ENCODE measurements at places on chromosomes 13 and 19.

DNA sequence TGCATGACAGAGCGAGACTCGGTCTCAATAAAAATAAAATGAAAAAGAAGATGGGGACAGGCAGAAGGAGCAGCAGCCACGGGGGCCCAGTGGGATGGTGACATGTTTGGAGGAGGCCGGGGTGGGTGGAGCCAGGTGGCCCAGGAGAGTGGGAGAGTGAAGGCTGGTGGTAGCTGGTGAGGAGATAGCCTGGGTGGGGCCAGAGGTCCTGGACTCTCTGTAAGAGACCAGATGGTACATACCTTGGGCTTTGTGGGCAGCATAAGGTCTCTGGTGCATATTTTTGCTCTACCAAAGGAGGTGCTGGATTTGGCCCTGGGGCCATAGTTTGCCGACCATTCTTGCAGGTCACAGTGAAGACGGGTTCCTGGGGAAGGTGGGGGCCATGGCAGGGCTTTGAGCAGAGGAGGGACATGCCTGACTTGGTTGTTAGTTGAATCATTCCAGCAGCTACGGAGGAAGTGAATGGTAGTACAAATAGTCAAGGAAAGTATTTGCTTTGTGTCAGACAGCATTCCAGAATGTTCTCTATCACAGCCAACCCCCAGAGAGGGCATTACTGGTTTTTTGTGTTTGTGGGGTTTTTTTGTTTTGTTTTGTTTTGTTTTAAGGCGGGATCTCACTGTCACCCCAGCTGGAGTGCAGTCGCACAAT is 69.1 kb downstream of the ARHGEF18 start:
- no peak for DNase-seq

GRCh38 chr19:11693505-11694499 is 44.9 kb downstream of the ZNF823 start:
- no peak for DNase-seq

DNA sequence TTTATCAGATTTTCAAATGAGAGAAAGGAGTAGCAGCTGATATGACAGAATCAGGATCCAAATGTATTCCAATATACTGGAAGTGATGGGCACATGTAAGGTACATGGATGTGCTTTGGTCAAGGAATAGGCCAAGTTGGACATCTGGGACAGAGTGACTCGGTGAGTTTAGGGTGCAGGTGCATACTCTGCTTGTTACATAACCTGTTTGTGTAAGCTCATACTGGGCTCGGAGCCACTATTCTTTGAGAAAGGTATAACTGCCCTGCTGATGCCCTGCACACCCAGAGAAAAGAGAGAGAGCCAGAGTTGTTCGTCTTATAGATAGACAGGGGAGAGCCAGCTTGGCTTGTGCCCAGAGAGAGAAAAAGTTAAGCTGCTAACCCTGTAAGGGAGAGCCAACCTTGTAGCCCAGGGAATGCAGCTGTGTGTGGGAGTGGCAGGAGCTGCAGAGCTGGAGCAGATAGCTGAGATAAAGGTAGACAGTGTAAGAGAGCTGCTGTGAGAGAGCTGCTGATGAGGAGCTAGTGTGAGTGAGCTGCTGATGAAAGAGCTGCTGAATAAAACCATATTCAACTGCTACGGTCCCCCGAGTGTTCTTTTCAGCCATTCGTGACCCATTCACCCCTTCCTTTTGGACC is 40.7 kb upstream of the N4BP2L1 start:
- DNase-seq, result no peak

DNA sequence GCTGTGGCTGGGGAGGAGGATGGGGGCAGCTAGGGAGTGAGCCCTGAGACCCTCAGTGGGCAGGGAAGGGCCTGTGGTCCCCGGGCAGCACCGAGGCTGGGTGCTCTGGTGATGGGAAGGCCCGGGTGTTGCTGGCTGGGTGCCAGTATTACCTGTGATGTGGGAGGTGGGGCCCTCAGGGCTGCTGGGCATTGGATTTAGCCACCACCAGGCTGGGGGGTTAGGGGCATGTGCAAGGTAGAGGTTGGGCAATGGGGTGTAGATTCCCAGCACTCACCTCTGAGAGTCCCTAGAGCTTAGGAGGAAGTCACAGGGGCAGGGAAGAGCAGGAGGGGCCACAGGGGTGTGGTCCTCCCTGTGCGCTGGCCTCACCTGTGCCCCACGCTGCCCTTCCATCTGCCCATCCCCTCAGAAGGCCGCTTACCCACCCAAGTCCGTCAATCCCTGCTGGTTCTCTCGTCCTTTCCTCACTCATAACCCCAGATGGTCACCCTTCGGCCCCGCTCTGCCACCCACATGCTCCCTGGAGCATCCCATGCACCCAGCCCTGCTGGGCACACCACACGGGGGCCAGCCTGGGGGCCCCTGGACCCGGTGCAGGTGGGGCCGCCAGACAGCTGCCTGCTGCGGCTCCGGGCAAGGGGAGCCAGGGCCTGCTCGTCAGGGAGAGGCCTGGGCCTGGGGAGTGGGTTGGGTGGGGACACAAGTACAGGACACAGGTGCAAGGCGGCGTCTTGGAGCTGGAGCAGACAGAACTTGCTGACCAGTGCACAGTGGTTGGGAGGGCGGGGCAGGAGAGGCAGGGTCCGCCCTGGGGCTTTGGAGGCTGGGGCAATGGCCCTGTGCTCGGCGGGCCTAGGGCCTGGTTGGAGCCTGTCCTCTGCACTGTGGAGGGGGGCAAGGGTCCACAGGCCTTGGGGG is 12.5 kb downstream of the EPN1 start:
- no peak for DNase-seq

DNA sequence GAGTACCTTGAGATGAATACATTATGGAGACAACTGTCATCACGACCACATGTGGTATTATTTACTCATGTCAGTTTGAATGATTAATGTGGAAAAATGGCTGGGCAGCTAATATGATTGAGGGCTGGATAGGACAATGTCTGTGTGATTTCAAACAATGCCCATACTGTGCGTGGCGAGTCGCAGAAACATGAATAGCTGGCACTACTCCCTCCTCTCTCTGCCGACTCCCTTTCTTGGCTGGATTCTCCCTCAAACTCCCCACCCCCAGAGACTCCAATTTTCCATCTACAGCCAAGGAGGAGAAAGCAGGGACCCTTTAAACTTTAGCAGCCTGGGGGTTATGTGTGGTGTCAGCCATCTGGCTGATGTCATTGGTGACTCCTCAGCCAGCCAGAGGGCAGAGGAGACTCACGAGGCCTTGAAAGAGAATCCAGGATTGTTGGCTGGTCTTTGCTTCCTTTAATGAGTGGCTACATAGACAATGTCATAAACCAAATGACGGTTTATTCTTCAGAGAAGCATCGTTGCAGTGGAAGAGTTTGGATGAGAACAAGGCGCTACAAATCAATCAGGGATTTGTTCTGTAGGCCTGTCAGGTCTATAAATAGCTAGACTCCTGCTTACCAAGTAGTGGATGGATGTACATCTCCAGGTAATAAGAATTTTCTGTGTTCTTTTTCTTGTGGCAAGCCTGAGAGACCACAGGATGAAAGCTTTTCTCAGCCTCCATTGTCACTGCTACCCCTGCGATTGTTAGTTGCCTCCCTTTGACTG is 165.6 kb downstream of the DLEU7 start:
- DNase-seq, result no peak

DNA sequence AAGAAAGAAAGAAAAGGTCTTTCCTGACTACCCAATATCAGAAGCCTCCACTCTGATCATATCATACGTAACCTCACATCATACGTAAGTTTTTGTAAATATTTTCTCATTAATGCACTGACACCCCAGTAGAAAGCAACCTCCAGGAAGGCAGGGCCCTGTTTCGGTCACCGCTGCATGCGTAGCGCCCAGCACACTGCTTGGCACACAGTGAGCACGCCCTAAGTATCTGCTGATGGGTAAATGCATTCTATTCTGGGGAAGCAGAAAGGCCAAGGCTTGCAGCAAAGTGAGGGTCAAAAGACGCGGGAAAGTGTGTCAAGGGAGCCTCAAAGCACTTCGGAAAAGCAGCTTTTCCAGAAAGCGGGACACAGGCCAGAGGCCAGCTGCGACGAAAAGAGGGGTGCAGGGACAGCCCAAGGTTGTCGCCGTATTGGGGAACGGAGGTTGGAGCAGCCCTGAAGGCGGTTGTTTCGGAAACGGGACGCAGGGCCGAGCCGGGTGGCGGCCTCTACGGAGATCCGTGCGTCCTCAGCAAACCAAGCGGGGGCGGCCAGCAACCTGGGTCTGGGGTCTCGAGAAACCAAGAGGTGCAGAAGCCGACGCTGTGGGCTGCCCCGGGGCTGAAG is 463 bp downstream of the SUGP1 start:
- no peak for DNase-seq

Data from effector memory CD8-positive, alpha-beta T cell (primary cell).